K562 (cell line): ENCODE measurements at places on chromosomes 1 and 21.

DNA sequence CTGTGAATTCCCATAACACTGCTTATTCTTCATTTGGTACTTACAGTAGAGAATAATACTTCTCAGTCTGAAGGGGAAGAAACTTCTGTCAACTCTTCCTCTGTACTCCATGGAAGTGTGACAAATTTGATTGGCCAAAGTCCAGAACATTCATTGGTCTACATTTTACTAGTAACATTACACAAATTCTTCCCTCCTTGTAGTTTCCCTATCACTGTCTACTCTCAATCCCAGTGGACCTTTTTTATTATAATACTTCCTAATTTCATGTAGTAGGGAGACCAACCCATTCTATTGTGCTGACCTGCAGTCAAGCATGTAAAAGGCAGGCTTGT is 74.7 kb downstream of the ALG6 start:
- no peak for DNase-seq
- no peak overlapping the region for H3K27ac ChIP-seq
- no peaks in the 10 kb centered on the region for H3K27me3 ChIP-seq
- no peak overlapping the region for H3K4me3 ChIP-seq
- peaks cover 8% of the 10 kb centered on the region; the same call in 2 of the 3 replicates for H3K36me3 ChIP-seq

GRCh38 chr1:159921251-159921650 is 4.1 kb downstream of the TAGLN2 start:
- H3K27ac ChIP-seq, result peak overlapping the region; percentile 100
- peak overlapping the region; percentile 72; the same call in 1 of the 2 replicates for H3K4me3 ChIP-seq
- H3K4me1 ChIP-seq, result peaks cover 24% of the 10 kb centered on the region

DNA sequence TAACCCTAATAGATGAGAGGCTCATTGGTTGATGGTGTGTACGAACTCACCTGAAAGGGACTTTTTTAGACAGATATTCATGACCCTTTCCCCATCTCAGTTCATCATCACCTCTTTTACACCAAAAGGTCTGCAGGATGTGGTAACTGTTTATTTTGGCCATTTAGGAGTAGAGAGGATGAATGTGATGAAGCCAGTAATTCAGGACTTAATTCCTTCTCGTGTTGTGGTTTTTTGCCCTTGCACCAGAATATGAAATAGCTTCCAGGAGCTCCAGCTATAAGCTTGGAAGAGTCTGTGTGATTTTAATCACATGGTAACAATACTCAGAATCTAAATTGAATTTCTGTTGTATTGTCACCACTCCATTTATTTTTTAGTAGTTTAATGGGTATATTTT is 189.4 kb upstream of the KCTD3 start:
- H3K4me3 ChIP-seq, result no peak overlapping the region
- H3K36me3 ChIP-seq, result no peaks in the 10 kb centered on the region
- no peak for DNase-seq
- no peaks in the 10 kb centered on the region for H3K27me3 ChIP-seq
- no peaks in the 10 kb centered on the region for H3K4me1 ChIP-seq

DNA sequence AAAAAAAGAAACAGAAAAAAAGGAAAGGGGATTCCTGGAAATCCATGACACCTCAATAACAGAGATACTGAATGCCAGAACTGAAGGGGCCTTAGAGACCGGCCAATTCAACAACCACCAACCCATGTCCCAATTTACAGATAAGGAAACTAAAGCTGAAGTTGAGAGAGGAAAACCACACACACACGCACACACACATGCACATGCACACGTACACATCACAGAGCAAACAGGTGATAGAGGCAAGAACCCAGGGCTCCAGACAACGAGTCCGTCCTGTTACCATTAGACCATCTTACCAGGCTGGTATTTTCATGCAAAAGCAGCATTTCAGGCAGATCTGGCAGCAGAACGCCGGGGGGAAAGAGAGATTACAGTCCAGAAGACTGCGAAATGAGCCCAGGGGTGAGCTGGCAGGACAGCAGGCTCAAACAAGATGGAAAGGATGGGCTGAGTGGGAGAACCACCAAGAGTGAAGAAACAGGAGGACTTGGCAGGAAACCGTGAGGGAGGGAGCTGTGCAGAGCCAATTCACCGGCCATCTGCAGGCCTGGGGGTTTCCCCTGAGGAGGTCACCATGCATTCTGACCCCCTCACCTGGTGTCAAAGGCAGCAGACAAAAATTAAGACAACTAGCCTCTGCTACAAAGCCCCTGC is 43.5 kb downstream of the PAFAH2 start:
- no peak overlapping the region for H3K27ac ChIP-seq
- H3K4me3 ChIP-seq, result no peak overlapping the region
- no peaks in the 10 kb centered on the region for H3K4me1 ChIP-seq
- DNase-seq, result no peak
- no peaks in the 10 kb centered on the region for H3K27me3 ChIP-seq

DNA sequence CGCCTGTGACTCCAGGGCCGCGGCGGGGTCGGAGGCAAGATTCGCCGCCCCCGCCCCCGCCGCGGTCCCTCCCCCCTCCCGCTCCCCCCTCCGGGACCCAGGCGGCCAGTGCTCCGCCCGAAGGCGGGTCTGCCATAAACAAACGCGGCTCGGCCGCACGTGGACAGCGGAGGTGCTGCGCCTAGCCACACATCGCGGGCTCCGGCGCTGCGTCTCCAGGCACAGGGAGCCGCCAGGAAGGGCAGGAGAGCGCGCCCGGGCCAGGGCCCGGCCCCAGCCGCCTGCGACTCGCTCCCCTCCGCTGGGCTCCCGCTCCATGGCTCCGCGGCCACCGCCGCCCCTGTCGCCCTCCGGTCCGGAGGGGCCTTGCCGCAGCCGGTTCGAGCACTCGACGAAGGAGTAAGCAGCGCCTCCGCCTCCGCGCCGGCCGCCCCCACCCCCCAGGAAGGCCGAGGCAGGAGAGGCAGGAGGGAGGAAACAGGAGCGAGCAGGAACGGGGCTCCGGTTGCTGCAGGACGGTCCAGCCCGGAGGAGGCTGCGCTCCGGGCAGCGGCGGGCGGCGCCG is at the start of gene SIM2:
SIM2 (plus strand) TSS at position 135 of the 565 bp plus-strand sequence. CDS start 632 bp downstream, outside the sequence.
- peaks cover 95% of the 10 kb centered on the region for H3K27me3 ChIP-seq
- DNase-seq, result peak; percentile 48

DNA sequence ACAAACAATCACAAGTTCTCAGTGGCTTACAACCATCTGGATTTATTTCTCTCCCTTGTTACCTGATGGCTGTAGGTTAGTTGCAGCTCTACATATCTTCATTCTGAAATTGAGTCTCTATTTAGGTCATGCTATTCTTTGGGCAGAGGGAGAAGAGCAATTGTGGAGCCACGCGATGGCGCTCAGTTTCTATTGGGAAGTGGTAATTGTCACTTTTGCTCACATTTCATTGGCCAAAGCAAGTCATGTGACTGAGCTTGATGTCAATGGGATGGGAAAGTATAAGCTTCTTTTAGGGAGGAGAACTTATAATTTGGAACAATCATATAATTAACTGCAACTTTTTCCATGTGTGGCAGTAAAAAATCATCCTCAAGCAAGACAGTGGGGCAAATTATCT is 166.5 kb downstream of the LMO4 start:
- no peak overlapping the region for H3K4me3 ChIP-seq
- H3K27me3 ChIP-seq, result no peaks in the 10 kb centered on the region
- H3K4me1 ChIP-seq, result no peaks in the 10 kb centered on the region

- H3K27ac ChIP-seq, result no peak overlapping the region
- no peak overlapping the region for H3K4me3 ChIP-seq
- H3K36me3 ChIP-seq, result no peaks in the 10 kb centered on the region
- no peaks in the 10 kb centered on the region; the same call in 2 of the 3 replicates for H3K27me3 ChIP-seq
These were observed 438.5 kb downstream of the MATN1 start for GRCh38 chr1:30284728-30285475.

DNA sequence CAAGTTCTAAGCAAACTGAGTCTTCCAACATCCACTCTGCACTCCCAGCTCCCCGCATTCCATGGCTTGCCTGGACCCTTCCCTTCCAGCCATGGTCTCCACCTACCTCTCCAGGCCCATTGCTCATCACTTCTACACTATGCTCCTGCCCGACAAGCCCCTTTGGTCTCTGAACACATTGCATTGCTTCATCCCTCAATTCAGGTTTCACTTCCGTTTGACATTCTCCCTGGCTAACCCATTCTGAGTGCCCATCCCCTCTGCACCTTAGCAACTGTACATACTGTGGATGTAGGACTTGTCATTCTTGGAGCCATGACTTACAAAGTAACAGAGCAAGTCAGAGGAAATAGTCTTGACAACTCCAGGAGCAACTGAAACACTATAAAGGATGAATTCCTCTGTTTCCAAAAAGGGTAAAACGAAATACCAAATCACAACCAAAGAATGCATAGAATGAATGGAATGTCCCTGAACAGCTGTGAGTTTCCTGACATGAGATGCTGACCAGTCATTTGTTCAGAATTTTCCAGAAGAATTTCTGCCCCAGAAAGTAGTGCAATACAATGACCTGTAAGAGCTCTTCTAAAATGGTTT is 66.7 kb downstream of the KCNJ6 start:
- no peaks in the 10 kb centered on the region for H3K36me3 ChIP-seq
- no peak overlapping the region for H3K27ac ChIP-seq
- H3K4me3 ChIP-seq, result no peak overlapping the region
- DNase-seq, result no peak
- H3K27me3 ChIP-seq, result peaks cover 6% of the 10 kb centered on the region; the same call in 1 of the 2 replicates

DNA sequence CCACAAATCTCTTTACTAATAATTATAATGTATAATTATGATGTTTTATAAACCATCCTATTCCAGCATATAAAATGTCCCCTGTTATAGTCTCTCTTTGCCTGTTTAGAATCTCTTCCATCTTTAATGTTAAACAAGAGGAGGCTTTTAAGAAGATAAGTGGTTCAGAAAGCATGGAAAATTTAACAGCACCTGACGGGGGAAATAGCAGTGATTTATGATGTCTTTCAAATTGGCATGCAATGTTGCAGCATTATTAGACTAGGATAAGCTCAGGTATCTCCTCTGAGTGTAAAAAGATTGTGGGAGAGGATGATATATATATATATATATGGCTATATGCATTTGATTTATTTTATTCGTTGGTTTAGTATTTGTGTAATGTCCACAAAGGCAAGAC is 24.4 kb downstream of the GIPC2 start:
- H3K27ac ChIP-seq, result no peak overlapping the region
- DNase-seq, result no peak
- H3K4me3 ChIP-seq, result no peak overlapping the region
- H3K4me1 ChIP-seq, result no peaks in the 10 kb centered on the region
- no peaks in the 10 kb centered on the region for H3K36me3 ChIP-seq

DNA sequence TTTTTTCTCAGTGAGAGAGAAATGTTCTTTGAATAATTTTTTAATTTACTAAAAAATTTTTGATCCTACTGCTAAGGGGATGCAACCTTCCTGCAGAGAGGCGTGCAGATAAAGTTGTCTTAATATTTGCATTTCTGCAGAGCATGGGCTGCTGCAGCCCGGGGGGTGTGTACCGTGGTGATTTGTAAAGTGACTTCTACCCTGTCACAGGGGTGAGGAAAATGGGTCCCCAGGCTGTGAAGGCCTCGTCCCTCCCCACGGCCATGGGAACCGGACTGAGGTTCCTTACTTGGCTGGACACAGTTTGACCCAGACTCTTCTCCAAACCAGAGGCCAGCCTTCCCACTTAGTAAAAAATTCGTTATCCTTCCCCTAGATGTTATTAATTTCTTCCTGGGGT is 9.5 kb upstream of the C1orf174 start:
- H3K4me3 ChIP-seq, result no peak overlapping the region
- peaks cover 27% of the 10 kb centered on the region for H3K27me3 ChIP-seq
- peaks cover 10% of the 10 kb centered on the region; the same call in 2 of the 3 replicates for H3K4me1 ChIP-seq
